Activated CD4-positive, CD25-positive, alpha-beta regulatory T cell treated with anti-CD3 and anti-CD28 coated beads, Interleukin-2, amount 50 U/mL, for 16 hours (primary cell): ENCODE measurements at places on chromosomes 12 and 14.
A peak's percentile ranks its signal among the peaks of the same experiment; 100 is the strongest.

- DNase-seq: no peak
Measured at GRCh38 chr14:33916663-33917565, 34.0 kb downstream of the EGLN3 start.

DNA sequence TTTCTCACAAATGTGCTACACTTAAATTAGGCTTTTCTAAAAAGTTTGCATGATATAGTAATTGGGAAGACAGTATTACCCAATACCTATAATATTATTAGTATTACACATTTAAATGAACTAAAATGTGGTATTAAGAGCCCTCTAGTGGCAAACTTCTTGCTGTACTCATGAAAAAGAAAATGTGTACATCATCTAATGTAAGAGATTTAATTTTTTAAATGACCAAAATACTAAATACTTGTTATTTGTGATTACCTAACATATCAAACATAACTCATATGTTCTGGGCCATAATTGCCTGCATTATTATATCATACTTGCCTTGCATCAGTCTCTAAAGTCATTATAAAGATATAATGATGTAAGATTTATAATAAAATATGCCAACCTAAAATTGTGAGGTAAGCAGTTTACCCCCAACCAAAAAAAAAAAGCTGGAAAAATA lies 64.2 kb downstream of the DNAI7 start:
- DNase-seq: no peak

GRCh38 chr14:28571636-28572035 lies 195.0 kb upstream of the FOXG1 start:
- DNase-seq: no peak

GRCh38 chr12:102833687-102834441 lies 83.2 kb downstream of the PAH start:
- DNase-seq: no peak

- DNase-seq: no peak
Measured at GRCh38 chr14:63203618-63204406, 431 bp upstream of the RHOJ start.

DNA sequence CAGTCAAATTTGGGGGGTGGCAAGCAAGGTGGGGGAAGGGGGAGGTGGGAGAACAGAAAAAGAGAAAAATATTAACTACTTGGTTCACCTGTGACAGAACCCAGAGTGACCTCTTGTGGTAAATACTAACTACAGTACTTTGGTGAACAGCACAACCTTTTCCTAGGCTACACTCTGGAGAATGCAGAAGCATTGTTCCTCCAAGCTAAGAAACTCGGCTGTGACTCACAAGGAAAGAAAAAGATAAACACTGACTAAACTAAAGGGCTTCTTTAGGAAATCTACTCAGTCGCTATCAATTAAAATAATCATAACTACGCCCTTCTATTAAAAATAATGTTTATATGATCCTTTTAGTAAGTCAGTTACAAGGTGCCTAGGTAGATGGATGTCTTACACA lies 5.4 kb downstream of the KCNH5 start:
- no peak for DNase-seq

DNA sequence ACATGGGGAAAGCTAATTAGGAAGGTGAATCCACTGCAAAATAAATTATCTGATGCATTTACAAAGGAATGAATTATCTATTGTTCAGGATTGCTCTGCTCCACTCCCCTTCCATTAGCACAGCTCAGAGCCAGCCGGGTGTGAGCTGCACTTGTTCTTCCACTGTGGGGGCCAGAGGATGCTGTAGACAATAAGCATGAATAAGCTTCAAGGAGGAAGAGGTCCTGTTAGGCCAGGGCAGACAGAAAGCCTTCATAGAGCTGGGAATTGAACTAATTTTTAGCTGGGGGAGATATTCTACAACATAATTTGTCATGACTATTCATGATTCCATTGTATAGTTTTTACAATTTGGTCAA lies 137.6 kb upstream of the MAX start:
- DNase-seq: no peak

GRCh38 chr12:111409780-111410430 lies 4.2 kb downstream of the SH2B3 start:
- no peak for DNase-seq

- no peak for DNase-seq
Measured at GRCh38 chr14:55713486-55713885, 133.5 kb downstream of the KTN1 start.

- peak; percentile 9 for DNase-seq
Measured at GRCh38 chr14:49861699-49862088, 9.1 kb upstream of the NEMF start.

- DNase-seq: no peak
Measured at GRCh38 chr14:23942587-23942986, 11.0 kb upstream of the DHRS4 start.

GRCh38 chr12:116140529-116140928 lies 137.0 kb downstream of the MED13L start:
- no peak for DNase-seq

DNA sequence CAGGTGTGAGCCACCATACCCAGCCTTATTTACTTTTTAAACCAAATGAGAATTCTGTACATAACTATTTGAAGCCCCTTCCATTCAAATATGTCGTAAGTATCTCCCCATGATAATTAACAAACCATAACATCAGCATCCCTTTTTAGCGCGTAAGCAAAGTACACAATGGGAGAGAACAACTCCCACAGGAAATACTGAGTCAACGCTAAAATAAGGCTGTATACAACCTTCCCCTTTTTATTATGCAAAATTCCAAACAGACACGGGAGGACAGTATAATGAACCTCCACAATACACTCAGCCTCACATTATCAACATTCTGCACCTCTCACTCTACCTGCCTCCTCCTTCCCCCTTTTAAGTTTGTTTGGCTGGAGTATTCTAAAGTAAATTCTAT lies 73.5 kb downstream of the CCDC88C start:
- DNase-seq: no peak

GRCh38 chr14:90288651-90289355 lies 32.5 kb downstream of the PSMC1 start:
- DNase-seq: no peak

DNA sequence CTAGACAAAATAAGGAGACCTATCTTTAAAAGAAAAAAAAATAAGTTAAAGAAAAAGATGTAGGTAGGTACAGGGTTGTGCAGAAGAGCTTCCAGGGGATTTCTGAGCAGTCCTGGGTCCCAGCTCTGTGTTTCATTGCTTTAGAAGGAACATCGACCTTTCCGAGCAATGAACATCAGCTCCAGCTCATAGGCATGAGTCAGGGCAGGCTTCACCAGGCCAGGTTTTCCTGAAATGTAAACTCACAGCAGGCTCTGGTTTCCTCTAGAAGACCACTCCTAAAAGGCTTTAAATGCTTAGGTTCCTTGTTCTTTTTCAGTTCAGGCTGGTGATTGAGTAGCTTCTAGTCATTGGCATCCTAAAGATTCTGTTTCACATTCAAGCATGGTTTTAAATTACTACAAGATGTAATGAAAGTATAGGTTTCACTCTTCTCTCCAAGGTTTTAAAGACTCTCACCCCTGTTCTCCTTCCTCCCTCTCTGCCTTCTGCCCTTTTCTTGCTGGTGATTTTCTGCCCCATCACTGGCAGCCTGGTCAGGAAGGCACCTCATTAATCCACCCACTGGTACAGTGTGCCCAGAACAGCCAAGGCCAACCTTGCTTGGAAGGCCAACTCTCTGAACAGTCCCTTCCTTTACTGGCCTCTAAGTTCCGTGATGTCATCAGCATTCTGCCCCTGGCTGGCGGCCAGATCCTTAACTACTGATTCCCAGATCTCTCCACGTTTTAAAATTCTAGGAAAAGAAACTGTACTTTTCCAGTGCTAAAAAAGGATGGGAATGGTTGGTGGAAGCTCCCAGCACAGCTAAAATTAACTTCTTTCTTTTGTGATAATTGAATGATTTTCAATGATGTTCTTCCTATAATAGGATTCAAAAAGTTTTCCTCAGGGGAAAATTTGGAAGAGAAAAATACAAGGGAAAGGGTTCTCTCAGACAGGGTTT lies 109.4 kb upstream of the HIF1A start:
- DNase-seq: no peak

GRCh38 chr12:97257726-97258125 lies 204.9 kb upstream of the RMST start:
- DNase-seq: no peak

GRCh38 chr12:122126713-122127597 lies 47.1 kb downstream of the IL31 start:
- no peak for DNase-seq

DNA sequence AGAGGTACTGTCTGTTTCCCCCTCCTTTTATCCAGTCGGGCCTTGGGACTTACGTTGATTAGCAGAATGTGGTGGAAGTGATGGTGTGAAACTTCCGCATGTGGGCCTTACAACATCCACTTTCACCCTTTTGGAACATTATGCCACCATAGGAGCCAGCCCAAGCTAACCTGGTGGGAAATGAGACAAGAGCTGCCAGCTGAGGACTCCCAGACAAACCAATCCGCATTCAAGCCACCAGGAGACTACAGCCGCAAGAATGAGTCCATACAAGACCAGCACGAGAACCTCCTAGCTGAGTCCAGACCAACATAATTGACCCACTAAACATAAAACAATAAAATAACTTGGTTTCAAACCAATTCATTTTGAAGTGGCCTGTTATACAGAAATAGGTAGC lies 9.1 kb upstream of the PTGER2 start:
- no peak for DNase-seq

DNA sequence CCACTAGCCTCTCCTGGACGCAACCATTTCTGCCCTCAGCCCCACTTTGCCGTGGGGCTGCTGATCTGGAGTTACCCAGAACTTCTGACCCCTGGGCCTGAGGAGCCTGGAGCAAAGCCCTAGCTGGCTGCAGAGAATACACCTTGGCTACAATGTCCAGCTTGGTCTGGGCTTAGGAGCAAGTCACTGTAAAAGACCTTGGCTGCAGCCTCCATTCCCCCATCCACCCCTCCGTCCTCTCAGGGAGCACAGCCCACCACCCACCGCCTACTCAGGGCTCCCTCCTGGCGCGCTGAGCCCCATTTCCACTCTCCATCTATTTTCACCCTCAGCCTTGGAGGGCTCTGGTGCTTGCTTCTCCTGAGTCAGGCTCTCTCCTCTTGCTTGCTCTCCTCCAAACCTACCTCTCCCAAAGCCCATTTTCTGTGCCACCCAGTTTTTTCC lies 42.9 kb downstream of the ERH start:
- no peak for DNase-seq

- DNase-seq: no peak
Measured at GRCh38 chr12:9361879-9362326, 153.7 kb upstream of the PZP start.

GRCh38 chr14:74846968-74847665 lies 28.8 kb downstream of the PROX2 start:
- DNase-seq: no peak

- no peak for DNase-seq
Measured at GRCh38 chr14:34300882-34301734, 160.9 kb downstream of the SPTSSA start.

- DNase-seq: no peak
Measured at GRCh38 chr14:93974833-93975232, 1.5 kb downstream of the ASB2 start.

- DNase-seq: no peak
Measured at GRCh38 chr14:65156568-65157366, 54.5 kb upstream of the MAX start.

- no peak for DNase-seq
Measured at GRCh38 chr14:95392841-95393240, 73.1 kb upstream of the CLMN start.

- DNase-seq: no peak
Measured at GRCh38 chr12:20704860-20705259, 9.7 kb downstream of the SLCO1C1 start.

GRCh38 chr14:33855672-33856071 lies 95.2 kb downstream of the EGLN3 start:
- no peak for DNase-seq

- no peak for DNase-seq
Measured at GRCh38 chr14:34030864-34031263, 80.0 kb upstream of the EGLN3 start.

DNA sequence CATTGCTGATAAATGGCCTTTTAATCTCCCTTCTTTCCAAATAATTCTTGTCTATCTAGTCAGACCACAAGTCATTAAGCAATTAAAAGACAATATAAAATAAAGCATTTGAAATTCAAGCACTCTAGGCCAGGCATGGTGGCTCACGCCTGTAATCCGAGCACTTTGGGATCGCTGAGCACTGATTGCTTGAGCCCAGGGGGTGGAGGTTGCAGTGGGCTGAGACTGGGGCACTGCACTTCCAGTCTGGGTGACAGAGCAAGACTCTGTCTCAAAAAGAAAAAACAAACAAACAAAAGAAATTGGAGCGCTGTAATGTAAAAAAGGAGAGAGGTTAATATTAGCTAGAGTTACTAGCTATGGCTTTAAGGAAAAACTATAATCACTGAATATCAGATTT lies 30.5 kb upstream of the CSRP2 start:
- no peak for DNase-seq

DNA sequence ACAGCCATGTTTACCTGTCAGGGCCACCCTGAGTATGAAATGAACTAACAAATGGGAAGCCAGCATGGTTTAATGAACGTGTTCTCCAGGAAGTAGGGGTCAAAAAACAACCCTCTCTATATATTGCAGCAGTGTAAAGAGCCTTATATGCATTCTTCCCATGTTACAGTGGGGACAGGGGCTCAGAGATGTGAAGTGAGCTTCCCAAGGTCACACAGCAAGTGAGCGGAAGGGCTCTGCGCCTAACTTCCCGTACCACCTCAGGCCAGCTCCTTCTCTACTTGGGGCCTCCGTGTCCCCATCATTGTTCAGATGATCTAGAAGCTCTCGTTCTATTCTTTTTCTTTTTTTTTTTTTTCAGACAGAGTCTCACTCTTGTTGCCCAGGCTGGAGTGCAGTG lies 105.1 kb upstream of the MAP1LC3B2 start:
- DNase-seq: no peak

GRCh38 chr12:48795550-48796455 lies 6.9 kb upstream of the ADCY6 start:
- peak; percentile 24 for DNase-seq

DNA sequence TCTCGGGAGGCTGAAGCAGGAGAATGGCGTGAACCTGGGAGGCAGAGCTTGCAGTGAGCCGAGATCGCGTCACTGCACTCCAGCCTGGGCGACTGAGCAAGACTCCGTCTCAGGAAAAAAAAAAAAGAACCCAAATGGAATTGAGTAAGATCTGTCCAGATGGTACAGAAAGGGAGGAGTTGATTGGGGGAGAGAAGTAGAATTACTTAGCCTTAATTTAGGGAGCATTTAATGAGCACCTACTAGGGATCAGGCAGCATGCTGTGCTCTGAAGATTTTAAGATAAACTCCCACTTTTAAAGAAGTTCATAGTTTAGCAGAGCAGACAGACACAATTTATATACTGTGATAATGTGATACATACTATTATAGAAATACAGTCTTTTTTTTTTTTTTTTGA lies 4.5 kb downstream of the RAB5B start:
- no peak for DNase-seq

DNA sequence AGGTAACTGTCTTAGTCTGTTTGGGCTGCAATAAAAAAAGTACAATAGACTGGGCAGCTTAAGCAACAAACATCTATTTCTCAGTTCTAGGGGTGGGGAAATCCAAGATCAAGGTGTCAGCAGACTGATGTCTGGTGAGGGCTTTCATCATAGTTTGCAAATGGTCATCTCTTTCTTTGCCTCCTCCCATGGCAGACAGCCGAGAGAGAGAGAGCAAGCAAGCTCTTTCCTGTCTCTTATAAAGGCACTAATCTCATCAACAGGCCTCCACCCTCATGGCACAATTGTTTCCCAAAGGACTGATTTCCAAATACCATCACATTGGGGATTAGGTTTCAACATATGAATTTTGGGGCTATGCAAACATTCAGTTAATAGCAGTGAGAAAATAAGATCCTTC lies 445.6 kb upstream of the FLRT2 start:
- no peak for DNase-seq
